ENCODE measurements at places on chromosomes 16 and 17.

GRCh38 chr17:78748048-78748729 lies 33.9 kb downstream of the CYTH1 start:
- no peak for DNase-seq

DNA sequence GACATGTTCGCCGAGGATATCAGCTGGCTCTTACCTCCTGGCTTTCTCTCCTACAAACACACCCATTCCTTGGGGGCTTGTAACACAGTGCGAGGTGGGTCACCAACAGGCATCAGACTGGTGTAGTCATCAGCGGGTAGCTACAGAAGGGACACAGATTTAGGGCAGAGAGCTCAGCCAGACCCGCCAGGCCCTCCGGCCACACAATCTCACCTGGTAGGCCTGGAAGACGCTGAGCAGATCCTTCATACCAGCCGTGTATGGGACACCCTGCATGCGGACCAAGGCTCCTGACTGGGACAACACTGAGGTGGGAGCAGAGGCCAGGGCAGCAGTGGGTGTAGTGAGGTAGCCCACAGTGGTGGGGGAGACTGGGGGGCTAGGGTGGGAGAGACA lies 5.8 kb downstream of the ESRP2 start:
- DNase-seq, result no peak

DNA sequence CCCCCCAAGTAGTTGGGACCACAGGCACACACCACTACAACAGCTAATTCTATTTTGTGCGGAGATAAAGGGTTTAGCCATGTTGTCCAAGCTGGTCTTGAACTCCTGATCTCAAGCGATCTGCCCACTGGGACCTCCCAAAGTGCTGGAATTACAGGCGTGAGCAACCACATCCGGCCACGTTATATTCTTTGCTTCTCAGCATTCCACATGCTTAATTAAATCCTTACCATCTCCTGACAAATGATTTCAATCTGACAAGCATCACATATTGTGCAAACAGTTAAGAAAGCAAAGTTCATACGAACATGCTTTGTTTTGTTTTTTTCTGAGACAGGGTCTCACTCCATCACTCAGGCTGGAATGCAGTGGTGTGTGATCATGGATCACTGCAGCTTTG lies 18.2 kb downstream of the HIGD1B start:
- no peak for DNase-seq

DNA sequence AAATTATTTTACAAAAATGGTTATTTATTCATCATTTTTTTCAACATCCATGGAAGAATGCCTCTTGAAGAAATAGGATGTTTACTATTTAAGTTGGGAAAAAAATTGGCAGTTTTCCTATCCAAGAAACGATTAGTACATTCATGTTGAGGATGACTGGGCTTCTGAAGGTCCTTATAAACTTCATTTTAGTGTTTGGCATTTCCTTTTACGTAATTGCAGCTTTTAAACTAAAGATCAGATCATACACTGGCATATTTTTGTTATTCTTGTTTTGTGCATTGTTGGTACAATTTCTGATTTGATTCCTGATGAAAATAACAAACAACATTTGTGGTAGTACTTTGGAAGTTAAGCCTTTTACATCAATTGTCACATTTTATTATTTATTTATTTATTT lies 11.5 kb downstream of the KCNJ16 start:
- DNase-seq, result no peak

GRCh38 chr17:49567104-49567521 lies 8.6 kb upstream of the NXPH3 start:
- no peak for DNase-seq

GRCh38 chr16:49468611-49469310 lies 95.2 kb downstream of the C16orf78 start:
- DNase-seq, result no peak

DNA sequence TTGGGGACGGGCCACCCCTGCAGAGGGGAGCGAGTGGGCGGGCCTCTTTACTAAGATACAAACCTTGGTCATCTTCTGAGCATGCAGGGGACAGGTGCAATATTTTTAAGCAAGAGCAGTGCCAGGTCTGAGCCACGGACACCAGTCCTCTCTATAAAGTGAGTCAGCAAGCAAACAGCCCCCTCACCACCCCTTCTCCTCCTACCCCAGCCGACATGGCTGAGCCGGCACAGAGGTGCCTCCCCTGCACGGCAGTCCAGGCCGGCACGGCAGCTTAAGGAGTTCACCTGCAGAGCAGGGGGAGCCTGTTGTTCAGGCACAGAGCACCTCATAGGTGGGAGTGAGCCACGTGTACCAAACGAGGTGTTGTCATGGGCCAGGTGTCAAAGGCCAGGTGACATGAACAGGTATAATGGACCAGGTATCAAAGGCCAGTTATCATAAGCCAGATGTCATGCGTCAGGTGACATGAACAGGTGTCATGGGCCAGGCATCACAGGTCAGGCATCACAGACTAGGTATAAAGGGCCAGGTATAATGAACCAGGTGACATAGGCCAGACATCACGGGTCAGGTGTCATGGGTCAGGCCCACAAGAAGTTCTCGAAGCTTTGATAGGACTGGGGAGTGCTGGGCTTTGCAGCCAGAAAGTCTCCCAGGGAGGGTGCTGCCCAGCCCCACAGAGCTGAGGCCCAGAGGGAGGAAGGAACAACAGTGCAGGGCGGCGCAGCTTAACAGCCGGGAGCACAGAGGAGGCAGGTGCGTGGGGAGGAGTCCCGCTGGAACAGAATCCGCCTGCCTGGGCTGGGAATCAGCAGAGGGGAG lies 42.6 kb upstream of the ZNF469 start:
- DNase-seq, result no peak

- no peak for DNase-seq
Measured at GRCh38 chr16:89431158-89431584, 59.2 kb downstream of the ANKRD11 start.

GRCh38 chr17:78423961-78424675 lies 45.7 kb downstream of the PGS1 start:
- DNase-seq, result no peak

GRCh38 chr16:88928405-88929090 lies 48.5 kb downstream of the CBFA2T3 start:
- DNase-seq, result no peak

DNA sequence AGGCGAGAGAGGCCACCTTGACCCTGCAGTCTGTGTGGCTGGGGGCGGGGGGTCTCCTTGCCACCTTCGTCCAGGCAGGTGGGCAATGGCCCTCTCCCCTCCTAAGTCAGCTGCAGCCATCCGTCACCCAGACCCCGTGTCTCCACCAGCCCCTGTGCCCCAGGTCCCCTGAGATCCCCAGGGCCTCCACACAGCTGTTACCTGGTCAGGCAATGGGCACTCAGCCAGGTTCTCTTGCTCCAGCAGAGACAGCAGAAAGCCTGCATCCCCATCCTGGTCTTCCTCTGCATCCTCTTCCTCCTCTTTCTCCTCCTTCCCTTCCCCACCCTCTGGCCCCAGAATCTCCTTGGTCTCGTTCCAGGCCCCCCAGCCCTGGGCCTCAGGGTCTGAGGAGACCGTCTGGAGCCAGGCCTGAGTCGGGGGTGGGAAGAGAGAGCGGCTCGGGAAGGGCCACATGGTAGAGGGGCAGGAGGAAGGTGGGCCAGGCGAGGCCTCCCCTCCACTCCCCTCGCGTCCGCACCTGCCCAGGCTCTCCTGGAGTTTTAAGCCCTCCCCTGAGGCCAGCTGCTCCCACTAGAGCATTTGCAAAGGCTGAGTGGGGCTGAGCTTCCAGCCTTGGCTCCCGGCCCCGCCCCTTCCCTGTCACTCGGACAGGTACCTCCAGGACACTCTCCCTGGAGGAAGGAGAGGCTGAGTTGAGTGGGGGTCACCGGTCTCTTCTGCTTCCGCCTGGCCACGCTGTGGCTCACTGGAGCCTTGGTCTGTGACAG lies at the start of gene PABPN1L:
Gene PABPN1L (minus strand): TSS at position 510 of the 770 bp plus-strand sequence. CDS start 54 bp downstream, at position 456.
- no peak for DNase-seq

DNA sequence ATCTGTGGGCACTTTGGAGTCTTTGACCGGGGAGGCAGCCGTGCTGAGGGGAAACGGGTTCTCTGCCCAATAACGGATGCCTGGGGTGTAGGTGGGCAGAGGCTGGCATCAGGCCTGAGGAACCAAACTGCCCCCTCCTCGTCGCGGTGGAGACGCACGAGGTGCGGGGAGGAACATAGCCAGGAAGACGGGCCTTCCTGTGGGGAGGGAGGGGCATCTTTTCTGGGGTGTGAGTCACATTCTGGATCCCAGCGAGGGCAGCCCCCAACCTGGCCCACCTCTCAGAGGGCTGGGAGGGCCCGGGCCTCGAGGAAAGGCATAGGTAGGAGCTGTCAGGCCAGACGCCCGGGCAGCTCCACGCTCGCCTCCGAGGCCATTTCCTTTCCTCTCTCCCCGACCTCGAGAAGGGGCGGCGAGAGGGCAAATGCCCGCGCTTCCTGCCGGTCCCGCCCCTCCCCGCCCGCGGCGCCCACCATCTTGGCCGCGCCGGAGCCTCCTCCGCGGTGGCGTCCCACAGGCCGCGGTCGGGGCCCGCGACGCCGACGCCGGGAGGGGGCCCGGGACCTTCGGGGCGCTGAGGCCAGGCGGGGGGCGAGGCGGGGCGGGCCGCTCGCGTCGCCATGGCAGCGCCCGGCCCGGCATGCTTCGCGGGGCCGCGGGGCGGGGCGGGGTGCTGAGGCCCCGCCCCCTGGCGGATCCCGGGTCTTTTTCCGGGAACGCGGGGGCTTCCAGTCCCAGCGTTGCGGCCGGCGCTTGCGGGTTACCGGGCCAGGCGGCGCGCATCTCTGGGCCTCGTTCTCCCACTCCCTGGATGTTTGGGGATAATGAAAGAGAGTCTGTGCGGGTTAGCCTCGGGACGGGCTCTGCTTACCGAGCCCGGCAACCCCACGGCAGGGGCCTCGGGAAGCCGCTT lies 13.2 kb downstream of the RAI1 start:
- DNase-seq, result peak; percentile 37

- DNase-seq, result no peak
Measured at GRCh38 chr16:85138825-85139627, 26.8 kb upstream of the CIBAR2 start.

DNA sequence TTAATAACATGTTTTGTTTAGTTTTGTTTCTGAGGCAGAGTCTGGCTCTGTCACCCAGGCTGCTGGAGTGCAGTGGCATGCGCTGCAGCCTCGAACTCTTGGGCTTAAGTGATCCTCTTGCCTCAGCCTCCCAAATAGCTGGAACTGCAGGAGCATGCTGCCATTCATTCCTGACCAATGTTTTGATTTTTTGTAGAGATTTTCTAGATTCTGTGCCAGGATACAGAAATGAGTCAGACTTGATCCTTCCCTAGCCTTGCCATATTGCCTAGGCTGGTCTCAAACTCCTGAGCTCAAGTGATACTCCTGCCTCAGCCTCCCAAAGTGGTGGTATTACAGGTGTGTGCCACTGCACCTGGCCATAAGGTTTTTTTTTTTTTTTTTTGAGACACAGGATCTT lies 17.7 kb downstream of the TAOK1 start:
- DNase-seq, result no peak

Measured in GOT3 (cell line).